IPS DF 6.9 (cell line): ENCODE measurements at places on chromosomes 3 and 15.
A peak's percentile ranks its signal among the peaks of the same experiment; 100 is the strongest.

DNA sequence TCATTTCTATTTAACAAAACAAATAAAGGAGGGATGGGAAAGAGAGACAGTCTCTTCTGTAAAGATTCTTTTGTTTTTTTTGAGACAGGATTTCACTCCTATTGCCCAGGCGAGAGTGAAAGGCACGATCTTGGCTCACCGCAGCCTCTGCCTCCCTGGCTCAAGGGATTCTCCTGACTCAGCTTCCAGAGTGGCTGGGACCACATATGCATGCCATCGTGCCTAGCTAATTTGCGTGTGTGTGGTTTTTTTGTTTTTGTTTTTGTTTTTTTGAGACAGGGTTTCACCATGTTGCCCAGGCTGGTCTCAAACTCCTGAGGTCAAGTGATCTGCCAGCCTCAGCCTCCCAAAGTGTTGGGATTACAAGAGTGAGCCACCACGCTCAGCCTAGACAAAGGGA is 23.3 kb downstream of the STAG1 start:
- no peak for DNase-seq

GRCh38 chr3:101124125-101124524 is 130.9 kb upstream of the ABI3BP start:
- DNase-seq, result no peak

DNA sequence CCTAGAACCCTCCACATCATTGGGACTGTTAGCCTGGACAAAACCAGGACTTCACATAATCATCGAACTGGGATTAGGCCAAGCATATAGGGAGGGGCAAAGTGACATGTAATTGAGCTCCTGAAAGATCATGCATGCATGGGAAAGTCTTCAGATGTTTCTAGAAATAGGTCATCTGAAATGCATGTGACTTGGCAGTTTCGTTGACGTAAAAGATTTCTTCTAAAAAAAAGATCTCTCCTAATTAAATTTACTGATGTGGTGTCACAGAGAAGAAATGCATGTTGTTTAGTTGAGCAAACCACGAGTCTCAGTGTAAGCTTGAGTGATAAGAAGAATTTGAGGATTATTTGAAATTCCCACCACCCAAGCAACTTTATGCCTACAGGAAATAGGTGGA is 70.0 kb upstream of the LIMD1 start:
- no peak for DNase-seq

- DNase-seq, result no peak
Measured at GRCh38 chr15:95341686-95342085, 988.8 kb upstream of the NR2F2 start.

- peak; percentile 70 for DNase-seq
Measured at GRCh38 chr3:49133226-49133951, 539 bp upstream of the LAMB2 start.

DNA sequence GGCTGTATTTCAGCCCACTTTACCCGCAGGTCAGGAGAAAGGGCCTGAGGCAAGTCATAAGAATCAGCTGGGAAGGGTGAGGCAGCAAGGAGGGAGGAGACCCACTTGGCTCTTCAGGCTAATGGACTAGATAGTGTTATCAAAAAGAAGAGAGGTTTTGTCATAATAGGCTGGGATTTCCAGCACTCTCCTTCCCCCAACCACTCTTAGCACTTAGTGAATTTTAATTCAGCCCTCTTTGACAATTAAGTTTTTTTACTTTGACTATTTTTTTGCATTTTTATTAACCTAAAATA is 771 bp downstream of the MPI start:
- DNase-seq, result no peak

GRCh38 chr3:192869131-192870031 is 48.3 kb downstream of the MB21D2 start:
- no peak for DNase-seq

GRCh38 chr3:49792371-49793150 is 6.2 kb upstream of the IP6K1 start:
- DNase-seq, result no peak

DNA sequence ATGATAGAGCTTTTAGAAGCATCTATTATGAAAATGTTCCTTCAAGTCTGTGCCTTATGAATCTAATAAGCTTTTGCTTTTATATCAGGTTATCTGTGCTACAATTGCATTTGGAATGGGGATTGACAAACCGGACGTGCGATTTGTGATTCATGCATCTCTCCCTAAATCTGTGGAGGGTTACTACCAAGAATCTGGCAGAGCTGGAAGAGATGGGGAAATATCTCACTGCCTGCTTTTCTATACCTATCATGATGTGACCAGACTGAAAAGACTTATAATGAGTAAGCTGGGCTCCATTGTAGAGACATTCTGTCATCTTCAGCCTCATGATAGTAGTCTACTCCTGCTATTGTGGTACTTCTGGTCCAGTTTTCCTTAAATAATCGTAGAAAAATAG is 73.4 kb downstream of the BLM start:
- DNase-seq, result no peak

- no peak for DNase-seq
Measured at GRCh38 chr3:46987319-46987742, 7.9 kb downstream of the NBEAL2 start.

- DNase-seq, result no peak
Measured at GRCh38 chr3:141286856-141287255, 55.2 kb downstream of the PXYLP1 start.

DNA sequence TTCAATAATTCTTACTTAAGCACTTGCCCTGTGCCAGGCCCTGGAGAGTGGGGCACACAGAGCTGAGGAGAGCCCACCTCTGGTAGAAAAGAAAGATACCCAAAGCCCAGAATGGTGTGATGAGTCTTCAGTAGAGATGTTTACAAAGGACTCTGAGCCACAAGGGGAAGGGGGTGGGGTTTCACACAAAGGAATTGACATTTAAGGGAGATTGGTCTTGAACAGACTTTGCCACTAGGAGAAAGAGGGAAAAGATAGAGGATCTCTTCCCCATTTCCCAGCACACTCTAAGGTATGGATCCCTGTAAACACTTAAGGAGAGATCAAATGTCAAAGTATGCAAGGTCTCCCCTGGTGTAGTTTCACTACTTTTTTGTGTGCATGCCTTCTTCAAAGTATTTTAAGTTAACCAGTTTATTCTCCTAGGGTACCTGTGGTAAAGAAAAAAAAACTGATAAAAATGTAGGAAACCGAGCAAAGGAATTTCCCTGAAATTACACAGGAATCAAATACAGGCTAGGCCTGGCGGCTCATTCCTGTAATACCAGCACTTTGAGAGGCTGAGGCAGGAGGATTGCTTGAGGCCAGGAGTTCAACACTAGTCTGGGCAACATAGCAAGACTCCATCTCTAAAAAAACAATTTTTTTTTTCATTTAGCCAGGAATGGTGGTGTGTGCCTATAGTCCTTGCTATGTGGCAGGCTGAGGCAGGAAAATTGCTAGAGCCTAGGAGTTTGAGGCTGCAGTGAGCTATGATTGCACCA is 117.6 kb upstream of the SKOR1 start:
- DNase-seq, result peak; percentile 25

- no peak for DNase-seq
Measured at GRCh38 chr3:129365296-129366136, 62.9 kb downstream of the EFCAB12 start.

GRCh38 chr3:78565712-78566111 is 1202.1 kb downstream of the ROBO1 start:
- DNase-seq, result no peak

DNA sequence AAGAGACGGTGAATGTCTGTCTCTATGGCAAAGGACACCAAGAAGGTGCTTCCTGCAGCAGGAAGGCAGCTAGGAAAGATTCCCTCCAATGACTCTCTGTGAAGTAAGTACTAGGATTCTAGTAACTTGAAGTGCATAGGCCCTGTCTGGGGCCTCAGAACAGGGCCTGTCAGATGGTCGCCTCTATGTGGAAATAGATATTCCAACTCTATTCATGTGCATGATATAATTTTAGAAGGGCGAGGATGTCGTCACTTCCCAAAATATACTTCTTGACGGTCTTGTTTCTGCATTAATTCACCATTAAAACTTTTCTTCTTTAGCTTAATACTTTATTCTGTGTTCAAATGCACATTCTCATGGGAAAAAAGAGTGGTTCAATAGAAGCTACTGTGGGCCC is 167.0 kb downstream of the TLE3 start:
- DNase-seq, result no peak

DNA sequence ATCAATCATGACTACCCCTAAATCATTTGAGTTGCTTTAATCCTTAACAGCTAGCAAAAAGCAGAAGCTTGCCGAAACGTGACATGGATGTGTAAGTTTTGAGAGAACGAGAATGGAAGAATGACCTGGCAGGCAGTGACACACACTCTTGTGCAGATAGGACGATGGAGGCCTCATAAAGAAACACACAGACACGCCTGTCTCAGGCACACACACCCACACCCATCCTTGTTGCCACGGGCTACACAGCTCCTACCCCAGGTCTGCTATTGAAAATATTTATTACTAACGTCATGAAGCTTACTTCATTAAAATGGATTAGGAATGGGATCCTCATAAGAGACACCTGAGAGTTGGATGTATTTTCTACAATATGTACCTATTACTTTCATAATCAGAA is 8.5 kb downstream of the MYO5C start:
- DNase-seq, result no peak

- DNase-seq, result no peak
Measured at GRCh38 chr15:92955706-92956105, 55.6 kb downstream of the CHD2 start.

- no peak for DNase-seq
Measured at GRCh38 chr3:158110658-158111018, 749 bp downstream of the RSRC1 start.

DNA sequence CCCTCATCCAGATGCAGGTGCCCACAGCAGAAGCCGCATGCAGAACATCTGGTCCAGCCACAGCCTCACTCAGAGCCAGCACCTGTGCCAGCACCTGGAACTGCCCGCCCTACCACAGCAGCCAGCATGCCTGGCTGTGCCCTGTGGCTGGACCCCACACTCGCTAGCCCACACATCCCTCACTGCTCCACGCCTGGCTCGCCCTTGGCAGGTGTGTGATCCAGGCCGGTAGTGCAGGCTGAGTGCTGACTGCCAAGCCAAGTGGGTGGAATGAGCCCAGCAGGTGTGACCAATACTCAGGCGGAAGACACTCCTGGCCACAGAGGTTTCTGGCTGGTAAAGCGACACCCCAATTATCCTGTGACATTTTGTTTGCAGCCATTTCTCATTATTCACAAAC is 162.4 kb upstream of the ROBO1 start:
- no peak for DNase-seq

DNA sequence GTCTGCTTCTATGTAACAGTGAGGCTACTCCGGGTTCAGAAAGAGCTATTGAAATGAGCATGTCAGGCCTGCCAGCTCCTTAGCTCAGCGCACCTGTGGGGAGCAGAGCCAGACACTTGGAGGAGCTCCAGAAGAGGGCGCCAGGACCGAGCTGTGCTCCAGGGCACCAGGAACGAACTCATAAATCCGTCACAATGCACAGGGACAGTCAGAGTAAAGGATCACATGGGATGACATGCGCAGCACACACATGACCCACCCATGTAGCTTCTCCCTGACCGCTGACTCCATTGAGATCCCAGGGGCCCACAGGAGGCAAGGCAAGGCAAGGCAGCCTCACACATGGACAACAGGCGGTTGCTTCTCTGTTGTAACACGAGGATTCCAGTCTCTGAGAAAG is 26.0 kb upstream of the GNB5 start:
- no peak for DNase-seq

GRCh38 chr3:21785765-21786437 is 34.9 kb upstream of the ZNF385D start:
- DNase-seq, result no peak

- DNase-seq, result no peak
Measured at GRCh38 chr3:129084501-129084900, 23.9 kb downstream of the GP9 start.

- no peak for DNase-seq
Measured at GRCh38 chr15:57297163-57297593, 79.1 kb upstream of the CGNL1 start.

DNA sequence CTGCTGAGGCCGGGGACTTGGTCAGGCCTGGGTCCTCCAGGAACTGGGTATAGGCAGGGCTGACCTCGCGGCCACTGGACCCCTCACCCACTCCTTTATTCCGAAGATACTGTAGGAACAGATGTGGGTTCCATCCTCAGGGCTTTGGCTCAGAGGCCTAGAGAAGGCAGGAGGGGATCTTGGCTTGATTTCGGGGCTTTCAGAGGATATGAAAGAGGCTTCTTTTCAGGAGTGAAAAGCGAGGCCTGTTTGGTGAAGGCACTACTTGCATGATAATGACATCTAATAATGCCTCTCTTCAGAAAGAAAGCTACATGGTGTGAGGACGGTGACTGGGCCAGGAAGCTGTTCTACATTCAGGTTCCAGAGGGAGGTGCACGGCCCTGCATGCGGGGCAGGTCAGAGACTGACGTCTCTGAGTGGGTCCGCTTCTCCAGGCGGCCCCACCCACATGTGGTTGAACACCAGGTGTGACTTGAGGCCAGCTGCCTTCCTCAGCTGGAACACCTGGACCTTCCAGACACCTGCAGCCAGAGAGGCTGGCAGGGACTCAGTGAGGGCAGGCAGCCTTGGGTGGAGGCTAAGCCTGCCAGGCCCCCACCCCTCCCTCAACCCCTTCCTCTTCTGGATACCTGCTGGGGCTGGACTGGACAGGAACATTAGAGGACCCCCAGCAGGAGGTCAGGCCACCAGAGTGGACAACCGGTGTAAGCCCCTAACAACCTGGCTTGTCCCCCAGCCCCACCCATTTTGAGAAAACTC is 31.1 kb upstream of the HHATL start:
- DNase-seq, result no peak

- peak; percentile 20 for DNase-seq
Measured at GRCh38 chr15:75455982-75456531, 4.6 kb upstream of the SIN3A start.

- no peak for DNase-seq
Measured at GRCh38 chr15:65578904-65579728, 31.8 kb downstream of the INTS14 start.

DNA sequence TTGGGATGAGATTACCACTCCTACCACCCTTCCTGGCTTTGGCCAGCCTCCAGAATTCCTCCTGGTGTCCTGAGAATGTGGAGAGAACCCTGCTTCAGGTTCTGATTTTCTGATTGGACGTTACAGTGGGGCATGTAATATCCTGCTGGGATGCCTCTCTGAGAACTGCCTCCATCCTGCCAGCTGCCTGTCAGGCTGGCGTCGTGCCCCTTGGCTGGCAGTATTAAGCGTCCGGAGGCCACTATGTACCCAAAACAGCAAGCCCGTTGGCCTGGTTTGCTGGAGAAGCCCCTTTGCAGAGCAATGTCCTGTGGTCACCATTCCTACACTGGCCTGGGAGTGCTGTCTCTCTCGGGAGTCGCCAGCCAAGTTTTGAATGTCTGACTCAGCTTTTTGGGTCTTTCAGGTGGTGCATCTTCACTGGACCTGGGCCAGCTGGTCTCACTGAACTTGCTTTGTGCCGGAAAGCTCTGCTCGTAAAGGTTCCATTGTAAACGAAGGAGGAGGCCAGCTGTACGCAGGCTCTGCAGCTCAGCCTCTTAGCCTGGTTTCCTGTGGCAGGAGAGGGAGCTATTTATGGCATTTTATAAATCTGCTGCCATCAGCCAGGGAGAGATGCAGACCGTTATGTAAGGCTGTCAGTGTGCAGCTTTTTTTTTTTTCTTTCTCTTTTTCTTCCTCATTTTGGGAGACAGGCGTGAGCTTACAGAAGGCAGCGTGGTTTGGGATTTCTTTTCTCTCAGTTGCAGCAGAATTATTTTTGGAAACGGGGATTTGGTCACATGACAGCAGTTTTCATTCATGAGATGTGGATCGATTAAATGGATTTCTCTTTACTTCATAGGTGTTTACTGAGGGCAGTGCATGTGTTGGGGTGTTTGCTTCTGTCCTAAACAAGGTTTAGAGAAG is 19.0 kb upstream of the TRAK1 start:
- DNase-seq, result no peak
